ENCODE measurements at places on chromosomes 2 and 18.

DNA sequence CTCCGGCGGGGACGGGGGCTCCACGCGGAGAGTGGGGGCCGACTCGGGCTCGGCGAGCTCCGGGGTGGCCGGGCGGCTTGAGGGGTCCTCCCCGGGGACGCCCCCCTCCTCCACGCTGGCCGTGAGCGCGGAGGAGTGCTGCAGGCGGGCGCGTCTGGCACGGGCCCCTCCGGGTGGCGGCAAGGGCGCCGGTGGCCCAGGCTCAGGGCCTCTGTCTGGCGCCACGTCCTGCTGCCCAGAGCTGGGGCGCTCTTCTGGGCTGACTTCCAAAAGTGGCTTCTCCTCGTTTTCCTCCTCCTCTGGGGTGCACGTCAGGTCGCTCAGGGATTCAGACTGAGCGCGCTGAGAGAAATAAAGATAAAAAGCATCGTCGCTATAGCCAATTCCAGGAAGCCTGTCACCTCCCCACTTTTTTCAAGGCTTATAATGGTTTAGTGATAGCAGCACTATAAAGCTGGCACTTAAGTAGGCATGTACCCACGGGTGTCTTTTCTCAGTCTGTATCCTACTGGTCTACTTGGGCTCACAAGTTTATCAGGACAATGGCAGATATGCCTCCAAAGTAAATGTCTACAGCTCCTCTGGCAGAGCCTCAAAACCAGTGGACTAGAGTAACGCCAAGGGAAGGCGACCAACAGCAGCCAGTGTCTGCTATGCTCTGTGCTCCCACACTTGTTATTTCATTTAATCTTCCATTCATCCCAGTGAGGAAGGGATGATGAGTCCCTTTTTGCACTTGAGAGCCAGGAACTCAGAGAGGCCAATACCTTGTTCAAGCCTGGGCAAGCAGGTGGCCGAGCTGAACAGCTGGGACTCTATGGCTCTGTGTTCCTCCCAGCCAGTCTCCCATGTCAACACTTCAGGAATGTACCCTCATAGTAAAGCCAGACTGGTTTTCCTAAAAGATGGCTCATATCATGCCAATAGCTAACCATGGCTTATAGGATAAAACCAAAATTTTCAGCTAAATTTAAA lies 92.6 kb upstream of the MGAT4A start:
- DNase-seq, result no peak

DNA sequence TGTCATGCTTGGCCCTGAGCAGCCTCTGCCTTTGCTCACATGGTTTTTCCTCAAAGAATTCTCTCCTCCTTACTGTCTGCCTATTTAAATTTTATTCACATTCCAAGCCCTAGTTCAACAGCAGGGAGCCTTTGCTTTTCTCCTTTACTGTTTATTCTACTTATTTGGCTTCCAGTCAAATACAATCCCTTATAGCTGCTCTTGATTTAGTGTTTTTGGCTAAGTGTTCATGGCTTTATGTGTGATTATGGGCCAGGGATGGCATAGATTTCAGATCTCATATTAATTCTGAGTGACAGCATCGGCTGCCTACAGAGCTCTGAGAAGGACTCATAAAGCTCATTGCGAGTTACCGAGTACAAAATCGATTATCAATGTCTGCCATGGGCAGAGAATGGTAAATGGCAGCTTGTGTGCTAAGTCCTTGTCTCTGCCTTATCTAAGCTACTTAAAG lies 106.7 kb downstream of the METTL8 start:
- DNase-seq, result no peak

GRCh38 chr2:88603146-88603545 lies 24.1 kb downstream of the EIF2AK3 start:
- DNase-seq, result no peak

- peak; percentile 9 for DNase-seq
Observed at GRCh38 chr2:11719230-11719977, 27.0 kb upstream of the LPIN1 start.

GRCh38 chr2:75462206-75462605 lies 98.5 kb downstream of the EVA1A start:
- no peak for DNase-seq

DNA sequence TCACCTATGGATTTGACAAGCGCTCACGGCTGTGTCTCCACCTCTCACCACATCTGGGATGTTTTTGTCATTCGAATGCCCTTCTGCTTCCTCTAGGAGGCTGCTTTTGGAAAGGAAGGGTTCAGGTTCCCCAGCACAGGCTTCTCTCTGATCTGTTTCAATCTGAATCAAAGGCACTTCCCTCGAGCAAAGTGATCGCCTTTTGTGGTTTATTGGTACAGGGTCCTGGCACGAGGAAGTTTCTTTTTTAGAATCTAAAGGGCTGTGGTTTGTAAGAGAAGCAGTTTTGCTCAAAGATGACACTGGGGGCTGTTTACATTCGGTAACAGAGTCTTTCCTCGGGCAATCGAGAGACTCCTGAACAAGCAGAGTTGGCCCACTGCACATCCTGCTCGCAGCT lies 145.0 kb downstream of the DAW1 start:
- no peak for DNase-seq

- DNase-seq, result no peak
Observed at GRCh38 chr2:20446255-20446916, 488 bp upstream of the RHOB start.

GRCh38 chr18:7633171-7633570 lies 66.1 kb downstream of the PTPRM start:
- no peak for DNase-seq

GRCh38 chr2:120430501-120430830 lies 84.5 kb downstream of the INHBB start:
- DNase-seq, result no peak

DNA sequence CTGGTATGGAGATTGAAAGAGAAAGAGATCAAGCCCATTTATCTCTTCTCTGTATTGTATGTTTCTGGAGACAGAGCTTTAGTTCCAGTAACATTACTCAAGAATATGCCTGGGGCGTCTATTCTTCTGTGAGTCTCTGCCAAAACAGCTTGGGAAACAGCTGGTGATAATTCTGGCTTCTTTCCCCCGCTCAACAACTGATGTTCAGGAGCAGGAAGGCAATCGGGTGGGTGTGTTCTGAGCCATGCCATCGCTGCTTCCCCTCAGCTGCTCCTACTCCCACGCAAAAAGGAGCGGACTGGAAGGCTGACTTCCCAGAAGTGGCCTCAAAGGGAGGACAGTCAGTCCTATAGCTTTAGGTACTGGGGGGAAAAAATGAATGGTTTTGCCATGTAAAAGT lies 695.1 kb downstream of the PLCL1 start:
- DNase-seq, result no peak

DNA sequence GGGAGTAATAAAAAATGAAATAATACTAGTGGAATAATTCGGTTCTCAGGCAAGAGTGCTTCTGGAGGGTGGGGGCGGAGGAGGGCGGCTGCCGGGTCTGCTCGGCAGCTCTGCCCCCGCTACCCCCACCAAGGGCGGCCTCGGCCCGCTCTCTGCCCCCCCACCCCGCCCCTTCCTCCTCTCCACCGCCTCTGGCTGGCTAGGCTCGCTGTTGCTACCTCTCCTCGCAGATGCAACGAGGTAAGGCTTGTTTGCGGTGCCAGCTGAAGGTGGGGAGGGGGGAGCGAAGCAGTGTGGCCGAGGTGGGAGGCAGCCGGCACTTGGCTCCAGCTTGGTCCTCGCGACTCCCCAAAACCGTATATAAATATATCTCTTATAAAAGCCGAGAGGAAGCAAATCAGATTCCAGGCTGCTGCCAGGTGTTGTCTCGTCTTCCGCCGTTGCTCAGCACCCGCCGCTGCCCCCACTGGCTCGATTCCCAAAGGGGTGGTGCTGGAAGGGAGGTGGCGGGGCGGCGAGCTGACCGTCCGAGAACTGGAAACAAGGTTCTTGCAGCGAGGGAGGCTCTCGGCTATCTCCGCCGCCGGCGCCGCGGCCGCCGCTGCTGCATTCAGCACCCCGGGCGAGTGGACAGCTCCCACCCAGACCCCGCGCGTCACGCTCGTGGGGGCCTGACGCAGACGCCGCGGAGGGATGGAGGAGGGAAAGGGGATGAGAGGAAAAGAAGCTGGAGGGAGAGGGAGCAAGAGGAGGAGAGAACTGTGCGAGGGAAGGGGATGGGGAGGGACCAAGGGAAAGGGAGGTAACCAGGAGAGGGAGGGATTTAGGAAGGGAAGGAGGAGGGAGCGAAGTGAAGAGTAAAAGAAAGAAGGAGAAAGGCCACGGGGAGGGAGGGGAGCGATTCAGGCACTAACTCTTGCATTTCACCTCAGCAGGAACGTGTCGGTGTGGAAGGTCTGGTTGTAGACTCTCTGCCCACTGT lies at the start of gene MARCHF4:
Gene MARCHF4, minus strand, starts transcription at position 763 of the 982 bp plus-strand sequence. CDS start 2,223 bp downstream, outside the sequence.
- peak; percentile 45 for DNase-seq

DNA sequence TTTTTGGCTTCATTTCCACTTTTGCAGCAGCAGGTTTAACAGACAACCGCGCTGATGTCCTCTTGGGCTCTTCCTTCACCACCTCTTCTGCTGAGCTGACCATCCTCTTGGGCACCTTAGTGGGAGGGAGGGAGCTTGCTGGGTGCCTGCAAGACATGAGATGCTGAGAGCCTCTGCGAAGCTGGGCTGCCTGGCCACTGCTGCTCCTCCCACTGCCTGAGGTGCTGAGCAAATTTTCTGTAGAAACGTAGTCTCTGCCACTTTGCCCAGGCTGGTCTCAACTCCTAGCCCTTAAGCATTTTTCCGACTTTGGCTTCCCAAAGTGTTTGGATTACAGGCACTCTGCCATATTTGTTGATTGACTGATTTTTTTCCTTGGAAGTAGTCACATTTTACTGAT lies 422.2 kb upstream of the MC4R start:
- DNase-seq, result no peak

DNA sequence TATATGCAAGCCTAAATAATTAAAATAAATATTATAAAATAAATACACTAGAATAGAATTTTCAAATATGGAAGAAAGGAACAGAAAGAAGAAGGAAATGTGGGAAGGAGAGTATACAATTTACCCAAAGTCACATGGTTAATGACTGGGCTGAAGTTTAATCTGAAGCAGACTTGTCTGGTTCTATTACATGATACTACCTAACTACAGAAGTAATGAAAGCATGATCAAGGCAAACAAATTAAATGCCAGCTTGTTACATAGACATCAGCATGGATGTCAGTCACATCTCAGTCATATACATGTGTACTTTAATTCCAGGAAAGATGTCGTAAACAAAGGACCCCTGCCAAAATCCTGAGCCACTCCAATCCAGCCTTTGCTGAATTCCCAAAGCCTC lies 1060.8 kb downstream of the CNTNAP5 start:
- DNase-seq, result no peak

GRCh38 chr2:109333414-109334210 lies 204.6 kb downstream of the SH3RF3 start:
- no peak for DNase-seq

GRCh38 chr2:148812306-148812705 lies 62.7 kb upstream of the KIF5C start:
- DNase-seq, result no peak

- DNase-seq, result no peak
Observed at GRCh38 chr2:203687165-203687564, 19.3 kb upstream of the CD28 start.

DNA sequence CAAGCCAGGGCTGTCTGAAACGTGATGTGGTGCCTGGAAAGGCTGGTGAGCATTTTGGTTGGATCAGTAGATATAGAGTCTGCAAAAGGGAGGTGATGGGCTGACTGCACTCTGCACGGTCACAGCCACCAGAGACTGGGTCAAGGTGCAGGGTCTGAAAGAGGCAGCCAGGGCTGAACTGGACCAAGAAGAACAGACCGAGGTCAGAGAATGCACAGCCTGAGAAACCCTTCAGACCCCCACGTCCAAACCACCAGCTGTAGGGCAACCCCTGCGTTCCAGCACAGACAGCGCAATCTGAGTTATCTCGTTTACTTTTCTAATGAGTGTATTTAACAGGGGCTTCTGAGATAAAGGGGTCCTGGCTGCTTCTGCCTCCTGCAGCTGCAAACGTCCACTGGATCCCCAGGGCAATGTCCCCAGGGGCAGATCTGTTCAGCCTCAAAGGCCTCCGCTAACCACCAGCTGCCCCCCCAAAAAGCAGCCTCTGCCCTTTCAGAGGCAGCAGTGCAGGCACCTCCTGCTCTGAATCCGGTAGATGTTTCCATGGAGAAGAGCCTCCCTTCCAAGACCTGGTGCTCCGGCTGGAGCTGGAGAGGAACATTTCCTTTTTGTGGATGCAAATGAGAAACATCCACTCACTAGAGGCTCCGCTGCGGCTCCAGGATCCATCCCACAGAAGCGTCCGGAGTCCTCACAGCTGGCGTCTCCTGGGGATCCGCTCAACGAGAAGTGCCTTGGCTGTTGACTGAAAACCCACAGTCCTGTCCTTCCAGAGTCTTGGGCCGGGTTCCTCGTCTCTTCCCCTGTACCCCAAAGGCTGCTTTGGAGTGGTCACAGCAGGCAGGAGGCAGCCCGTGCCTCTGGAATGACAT lies 970 bp upstream of the KCNG2 start:
- DNase-seq, result no peak

DNA sequence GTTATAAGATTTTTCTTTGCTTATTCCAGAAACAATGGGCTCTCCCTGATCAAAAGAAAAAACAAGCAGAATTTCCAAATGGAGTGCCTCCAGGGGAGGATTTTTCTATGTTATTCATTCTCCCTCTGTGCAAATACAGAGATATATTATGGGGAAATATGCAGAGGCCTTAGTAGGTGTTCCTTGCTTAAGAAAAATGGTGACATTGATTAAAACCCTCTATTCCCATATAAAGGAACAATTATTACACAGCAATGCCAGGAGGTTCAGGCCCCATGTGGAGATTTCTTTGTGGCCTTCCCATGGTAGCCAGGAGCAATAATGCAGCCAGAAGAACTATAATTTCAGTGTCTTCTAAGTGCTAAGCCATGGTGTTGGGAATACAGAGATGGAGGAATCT lies 255.9 kb upstream of the CXCR4 start:
- DNase-seq, result no peak

- DNase-seq, result no peak
Observed at GRCh38 chr18:49399003-49399402, 61.4 kb downstream of the DYM start.

DNA sequence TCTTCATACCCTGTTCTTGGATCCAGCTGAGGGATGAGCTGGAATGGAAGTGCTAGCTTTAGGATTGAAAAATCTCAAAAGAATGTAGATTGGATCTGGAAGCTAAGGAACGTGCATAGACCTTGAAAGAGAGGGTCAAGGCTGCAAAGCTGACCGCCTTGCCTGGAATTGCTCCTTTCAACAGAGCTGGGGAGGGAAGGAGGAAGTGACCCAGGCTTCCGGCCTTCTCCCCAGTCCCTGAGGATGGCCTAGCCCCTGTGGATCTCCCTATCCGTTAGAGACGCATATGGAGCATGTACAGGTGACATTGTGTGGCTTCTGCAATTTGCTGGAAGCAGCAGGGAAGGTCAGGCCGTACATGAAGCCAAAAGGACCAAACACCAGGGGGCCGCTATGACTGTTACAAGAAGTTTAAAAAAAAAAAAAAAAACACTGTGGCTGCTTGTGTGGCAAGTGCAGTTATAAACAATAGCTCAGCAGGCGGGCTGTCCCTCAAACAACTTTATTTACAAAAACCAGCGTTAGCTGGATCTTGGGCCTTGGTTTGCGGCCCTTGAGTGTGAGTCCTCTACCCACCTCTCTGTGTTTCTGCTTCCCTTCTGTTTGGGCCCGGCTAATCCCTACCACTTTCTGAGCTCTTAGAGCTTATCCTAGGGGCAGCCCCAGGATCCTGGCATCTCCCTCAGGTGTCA lies 227.6 kb downstream of the SEPTIN10 start:
- no peak for DNase-seq

Data from T-helper 2 cell (primary cell).